ENCODE measurements at places on chromosomes 12 and 14. TPM values are rescaled to one million over a fixed set of nuclear protein-coding genes. Genes with fewer than 3 reads are reported as not detected.

RNFT2 gene
- polyA plus RNA-seq, result 2.6 TPM

TPPP2 gene
- polyA plus RNA-seq, result not detected

POLE gene
- 63.7 TPM for polyA plus RNA-seq

L3HYPDH gene
- 53.8 TPM for polyA plus RNA-seq

OTOGL gene
- polyA plus RNA-seq, result not detected

CD163 gene
- not detected for polyA plus RNA-seq

SMIM41 gene
- polyA plus RNA-seq, result not detected

IL31 gene
- not detected for polyA plus RNA-seq

GPR65 gene
- not detected for polyA plus RNA-seq

SELPLG gene
- polyA plus RNA-seq, result 0.65 TPM

CCDC175 gene
- polyA plus RNA-seq, result not detected

GZMB gene
- polyA plus RNA-seq, result not detected

KRT6A gene
- polyA plus RNA-seq, result 0.11 TPM

MYF6 gene
- polyA plus RNA-seq, result not detected

ANO2 gene
- polyA plus RNA-seq, result not detected

SOX5 gene
- not detected for polyA plus RNA-seq

All from A549 (cell line).